Activated T-helper 1 cell treated with Interleukin-2 at 50 U/mL for 16 hours (primary cell): ENCODE measurements at places on chromosomes 13 and 19.

DNA sequence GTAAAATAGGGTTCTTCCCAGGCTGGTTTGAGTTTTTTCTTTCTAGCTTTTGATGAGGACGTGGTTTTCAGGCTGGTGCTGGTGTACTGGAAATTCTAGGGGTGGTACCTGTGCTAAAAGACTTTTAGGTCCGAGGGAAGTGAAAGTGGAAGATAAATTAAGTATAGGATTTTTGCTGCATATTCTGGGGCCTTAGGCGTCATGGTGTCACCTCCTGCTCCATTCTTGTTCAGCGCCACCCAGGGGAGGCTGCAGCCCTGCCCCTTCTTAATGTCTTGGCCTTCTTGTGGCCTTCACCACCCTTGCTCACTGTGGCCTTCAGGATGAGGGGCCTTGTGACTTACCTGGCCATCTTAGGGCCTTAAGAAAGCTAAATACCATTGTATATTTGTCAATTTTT, 12.4 kb downstream of the ZNF552 start:
- no peak for DNase-seq

- DNase-seq, result no peak
These were observed 767.7 kb downstream of the LIG4 start for GRCh38 chr13:107447591-107447990.

DNA sequence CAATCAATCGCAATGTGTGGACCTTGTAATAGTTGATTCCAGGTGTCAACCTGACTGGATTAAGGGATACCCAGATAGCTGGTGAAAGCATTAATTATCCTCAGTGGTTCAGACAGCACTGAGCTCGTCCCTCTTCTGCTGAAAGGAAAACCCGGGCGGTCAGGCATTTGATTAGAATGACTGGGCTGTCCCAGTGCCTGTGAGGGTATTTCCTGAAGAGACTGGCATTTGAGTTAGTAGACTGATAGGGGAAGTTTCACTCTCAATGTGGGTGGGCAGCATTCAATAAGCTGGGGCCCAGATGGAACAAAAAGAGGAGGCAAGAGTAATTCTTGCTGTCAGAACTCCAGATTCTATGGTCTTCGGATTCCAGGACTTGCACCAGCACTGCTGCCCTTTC, 31.9 kb downstream of the KPNA3 start:
- DNase-seq, result no peak

GRCh38 chr19:49773663-49774350, 7.0 kb downstream of the AP2A1 start:
- no peak for DNase-seq

- DNase-seq, result no peak
These were observed 156.1 kb downstream of the MTUS2 start for GRCh38 chr13:28976195-28976594.

GRCh38 chr13:93673885-93674284, 447.3 kb downstream of the GPC6 start:
- DNase-seq, result no peak

GRCh38 chr13:66195238-66195637, 1034.9 kb downstream of the PCDH9 start:
- DNase-seq, result no peak

- DNase-seq, result no peak
These were observed 216.4 kb downstream of the SLITRK5 start for GRCh38 chr13:87887459-87888123.

- no peak for DNase-seq
These were observed 18.3 kb downstream of the VWA8 start for GRCh38 chr13:41942462-41943094.
